SHP77 treated with DMSO at 0.1 percent for 48 hours (cell line): ENCODE measurements at places on chromosomes 5 and 9.
A peak's percentile ranks its signal among the peaks of the same experiment; 100 is the strongest.

- no peak for DNase-seq
These were observed 113.7 kb upstream of the DMRT1 start for GRCh38 chr9:727767-728166.

DNA sequence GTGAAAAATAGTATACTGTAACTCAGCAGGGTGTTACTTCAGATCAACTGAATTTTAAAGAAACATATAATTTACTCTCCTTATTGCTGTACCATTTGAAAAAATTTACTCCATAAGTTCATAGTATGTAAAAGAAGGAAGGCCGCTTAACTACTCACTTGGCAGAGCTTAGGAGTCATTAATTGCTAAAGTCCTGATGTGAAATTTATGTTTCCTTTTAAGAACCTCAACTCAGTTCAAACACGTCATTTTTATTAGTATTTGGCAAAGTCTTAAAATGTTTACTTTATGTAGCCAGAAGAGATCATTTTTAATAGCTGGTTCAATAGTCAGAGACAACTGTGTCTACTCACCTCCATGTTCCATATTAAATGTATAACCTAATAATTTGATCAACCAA lies 268.6 kb downstream of the CDH10 start:
- no peak for DNase-seq

GRCh38 chr9:33778700-33779351 lies 16.5 kb upstream of the PRSS3 start:
- DNase-seq, result peak; percentile 3

DNA sequence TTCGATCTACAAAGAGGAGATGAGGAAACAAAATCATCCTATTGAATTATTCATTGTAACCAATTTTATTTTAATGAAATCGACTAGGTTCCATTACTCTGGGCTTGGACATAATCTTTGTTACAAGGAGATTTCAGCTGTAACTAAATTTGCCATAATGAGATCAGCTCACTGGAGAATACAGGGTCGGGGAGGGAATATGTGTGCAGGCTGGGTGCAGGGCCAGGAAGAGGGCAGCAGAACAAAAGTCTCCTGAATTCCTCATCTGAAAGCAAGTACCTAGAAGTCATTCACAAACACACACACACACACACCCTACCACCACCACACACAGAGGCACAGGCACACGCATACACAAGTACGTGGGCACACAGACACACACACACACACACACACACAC lies 151.2 kb downstream of the PAPPA start:
- no peak for DNase-seq

DNA sequence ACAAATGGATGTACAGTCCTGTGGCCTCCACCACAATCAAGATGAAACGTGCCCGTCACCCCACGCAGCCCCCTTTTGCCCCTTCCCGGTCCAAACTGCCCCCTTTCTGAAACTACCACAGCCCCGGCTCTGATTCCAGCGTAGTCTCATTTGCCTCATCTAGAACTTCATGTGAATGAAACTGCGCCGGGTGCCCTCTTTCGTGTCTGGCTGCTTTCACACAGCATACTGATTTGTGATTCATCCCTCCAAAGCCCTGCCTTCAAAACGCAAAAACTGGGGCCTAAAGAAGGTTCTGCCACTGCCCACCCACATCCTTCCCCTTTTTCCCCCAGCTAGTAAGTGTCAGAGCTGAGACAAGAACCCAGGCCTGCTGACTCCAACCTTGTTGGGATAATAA lies 31.5 kb upstream of the NCS1 start:
- no peak for DNase-seq

DNA sequence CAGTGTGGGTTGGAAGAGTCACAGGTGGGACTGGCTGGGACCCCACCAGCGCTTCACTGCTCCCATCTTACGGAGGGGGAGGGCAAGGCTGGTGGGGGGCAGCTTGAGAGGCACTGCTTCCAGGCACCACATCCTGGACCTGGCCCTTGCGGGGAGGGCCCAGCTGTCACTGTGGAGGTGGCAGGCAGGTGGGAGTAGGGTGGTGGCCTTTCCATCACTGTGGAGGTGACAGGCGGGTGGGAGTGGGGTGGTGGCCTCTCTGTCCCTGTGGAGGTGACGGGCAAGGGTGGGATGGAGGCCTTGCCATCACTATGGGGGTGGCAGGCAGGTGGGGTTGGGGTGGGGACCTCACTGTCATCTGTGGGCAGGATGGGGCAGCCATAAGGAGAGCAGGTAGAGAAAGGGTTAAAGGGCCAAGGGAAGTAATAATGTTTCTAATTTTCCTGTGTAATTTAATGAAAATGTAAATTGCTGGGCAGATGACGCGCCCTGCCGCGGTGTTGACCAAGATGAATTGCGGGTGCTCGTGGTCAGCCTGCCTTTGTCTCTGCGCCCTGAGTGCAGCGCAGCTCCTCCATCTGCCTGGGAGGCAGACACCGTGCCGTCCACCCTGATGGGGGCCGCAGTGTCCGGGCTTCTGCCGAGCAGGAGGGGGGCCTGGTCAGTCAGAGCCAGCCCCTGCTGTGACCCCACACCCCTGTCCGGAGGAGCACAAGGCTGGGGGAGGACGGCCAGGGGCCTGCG lies 20.8 kb downstream of the RXRA start:
- DNase-seq, result no peak

DNA sequence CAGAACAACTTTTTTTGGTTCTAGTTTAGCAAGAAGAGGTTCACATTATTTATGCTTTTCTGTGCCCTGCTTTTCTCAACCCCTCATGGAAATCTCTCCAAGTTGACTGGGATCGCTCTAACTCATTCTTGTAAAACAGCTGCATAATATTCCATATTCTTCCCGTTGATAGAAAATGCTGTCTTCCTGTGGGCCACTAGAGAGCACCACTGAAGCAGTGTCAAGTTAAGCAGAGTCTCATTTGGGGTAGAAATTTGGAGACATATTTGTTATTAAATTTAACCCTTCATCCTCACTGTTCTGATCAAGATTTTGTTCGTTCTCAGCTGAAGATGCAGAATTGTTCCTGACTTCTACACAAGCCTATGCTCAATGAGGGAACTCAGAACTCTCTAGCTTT lies 140.1 kb downstream of the CEMIP2 start:
- no peak for DNase-seq
